Immature natural killer cell (primary cell): ENCODE measurements at places on chromosomes 2 and 18. TPM values are rescaled to one million over a fixed set of nuclear protein-coding genes. Genes with fewer than 3 reads are reported as not detected.
A peak's percentile ranks its signal among the peaks of the same experiment; 100 is the strongest.

The SFXN5 gene
- polyA plus RNA-seq, result 3.3 TPM

The SYT4 gene
- polyA plus RNA-seq, result not detected

GRCh38 chr2:68200157-68200787 is 42.6 kb downstream of the PNO1 start:
- peaks cover 92% of the 10 kb centered on the region for H3K4me1 ChIP-seq
- no peak overlapping the region for H3K4me3 ChIP-seq
- H3K36me3 ChIP-seq, result no peaks in the 10 kb centered on the region
- DNase-seq, result no peak
- H3K27ac ChIP-seq, result peak overlapping the region; percentile 17

DNA sequence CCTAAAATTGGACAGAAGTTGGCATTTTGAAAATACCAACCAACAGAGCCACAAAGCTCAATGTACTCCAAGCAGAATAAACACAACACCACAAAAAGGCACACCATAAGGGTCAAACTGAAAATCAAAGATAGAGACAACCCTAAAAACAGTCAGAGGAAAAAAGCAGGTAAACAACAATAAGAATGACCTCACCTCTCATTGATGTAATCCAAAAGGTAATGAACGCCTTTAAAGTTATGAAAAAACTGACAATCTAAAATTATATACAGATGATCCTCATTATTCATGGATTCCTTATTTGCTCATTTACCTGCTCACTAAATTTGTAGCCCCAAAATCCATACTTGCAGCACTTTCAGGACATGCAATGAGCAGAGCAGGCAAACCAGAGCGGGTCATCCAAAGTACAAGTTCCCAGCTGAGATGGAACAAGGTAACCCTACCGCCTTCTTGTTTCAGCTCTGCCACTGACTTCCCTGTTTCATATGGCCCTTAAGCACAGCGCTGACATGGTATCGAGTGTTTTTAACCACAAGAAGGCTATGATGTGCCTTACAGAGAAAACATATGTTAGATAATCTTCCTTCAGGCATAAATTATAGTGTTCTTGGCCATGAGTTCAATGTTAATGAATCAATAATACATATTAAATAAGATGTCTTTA is 17.0 kb downstream of the RTN4 start:
- peaks cover 2% of the 10 kb centered on the region for H3K27me3 ChIP-seq
- peaks cover 76% of the 10 kb centered on the region for H3K4me1 ChIP-seq
- no peak for DNase-seq
- no peak overlapping the region for H3K4me3 ChIP-seq
- no peak overlapping the region for H3K27ac ChIP-seq

The SIGLEC15 gene
- not detected for polyA plus RNA-seq

GRCh38 chr18:51196811-51197660 is 445 bp downstream of the MEX3C start:
- H3K27ac ChIP-seq, result peak overlapping the region; percentile 66
- H3K27me3 ChIP-seq, result peaks cover 17% of the 10 kb centered on the region
- peaks cover 47% of the 10 kb centered on the region for H3K4me1 ChIP-seq
- H3K36me3 ChIP-seq, result peaks cover 18% of the 10 kb centered on the region

The ZAP70 gene
- 219 TPM for polyA plus RNA-seq

The ANKRD30BL gene
- not detected for polyA plus RNA-seq

GRCh38 chr18:12843420-12844350 is 40.4 kb downstream of the PTPN2 start:
- peak overlapping the region; percentile 89 for H3K27ac ChIP-seq
- peaks cover 9% of the 10 kb centered on the region for H3K27me3 ChIP-seq
- peak overlapping the region; percentile 71 for H3K4me3 ChIP-seq
- peaks cover 5% of the 10 kb centered on the region for H3K36me3 ChIP-seq
- peaks cover 92% of the 10 kb centered on the region for H3K4me1 ChIP-seq

DNA sequence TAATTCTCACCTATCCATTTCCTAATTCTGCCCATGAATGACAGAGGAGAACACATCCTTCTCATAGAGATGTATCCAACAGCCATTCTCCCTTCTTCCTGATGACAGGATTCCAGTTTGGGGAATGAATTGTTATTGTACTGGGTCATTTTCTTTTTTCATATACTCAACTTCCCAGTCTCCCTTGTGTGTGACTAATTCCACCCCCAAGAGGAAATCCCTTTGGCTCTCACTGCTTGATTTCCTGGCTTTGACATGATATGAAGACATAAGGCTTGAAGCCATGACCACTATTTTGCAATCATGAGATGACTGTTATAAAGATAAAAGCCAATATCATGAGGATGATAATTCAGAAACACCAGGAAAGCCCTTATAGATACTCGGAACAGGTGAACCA is 384.7 kb upstream of the ACVR2A start:
- no peak for DNase-seq
- no peak overlapping the region for H3K27ac ChIP-seq
- no peaks in the 10 kb centered on the region for H3K36me3 ChIP-seq

- no peak for DNase-seq
- no peak overlapping the region for H3K4me3 ChIP-seq
- H3K27ac ChIP-seq, result no peak overlapping the region
- peaks cover 5% of the 10 kb centered on the region for H3K4me1 ChIP-seq
- H3K27me3 ChIP-seq, result peaks cover 4% of the 10 kb centered on the region
These were observed 22.2 kb upstream of the CAB39 start for GRCh38 chr2:230690439-230690838.

DNA sequence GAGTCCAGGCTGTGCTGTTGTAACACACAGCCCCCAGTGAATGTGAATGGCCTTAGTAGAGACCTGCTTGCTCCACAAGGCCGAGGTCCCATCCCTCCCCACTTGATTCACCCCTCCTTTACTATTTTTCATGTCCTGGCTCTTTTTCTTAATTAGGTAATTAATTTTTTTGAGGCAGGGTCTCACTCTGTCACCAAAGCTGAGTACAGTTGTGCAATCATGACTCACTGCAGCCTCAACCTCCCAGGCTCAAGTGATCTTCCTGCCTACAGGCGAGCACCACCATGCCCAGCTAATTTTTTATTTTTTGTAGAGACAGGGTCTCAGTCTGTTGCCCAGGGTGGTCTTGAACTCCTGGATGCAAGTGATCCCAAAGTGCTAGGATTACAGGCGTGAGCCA is 19.3 kb downstream of the FBLN7 start:
- no peaks in the 10 kb centered on the region for H3K36me3 ChIP-seq
- H3K4me3 ChIP-seq, result no peak overlapping the region
- H3K4me1 ChIP-seq, result peaks cover 30% of the 10 kb centered on the region
- no peak overlapping the region for H3K27ac ChIP-seq
- peaks cover 4% of the 10 kb centered on the region for H3K27me3 ChIP-seq

DNA sequence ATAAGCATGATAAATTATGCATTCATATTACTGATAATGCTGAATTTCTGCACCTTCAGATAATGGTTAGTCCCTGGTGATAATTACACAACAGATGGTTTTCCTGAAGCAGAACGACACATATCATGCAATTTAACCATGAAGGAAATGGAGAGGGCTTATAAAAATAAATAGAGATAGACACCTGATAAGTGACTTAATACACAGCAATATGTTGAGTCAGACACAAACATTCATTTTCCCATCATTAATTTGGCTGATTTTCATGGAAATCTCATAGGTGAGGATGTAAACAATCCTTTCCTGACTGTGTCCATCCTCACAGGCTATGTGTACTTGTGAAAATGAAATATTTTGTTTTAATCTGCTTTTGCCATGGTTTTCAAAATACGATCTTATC is 36.9 kb upstream of the DSEL start:
- H3K4me3 ChIP-seq, result no peak overlapping the region
- DNase-seq, result no peak
- no peak overlapping the region for H3K27ac ChIP-seq
- no peaks in the 10 kb centered on the region for H3K4me1 ChIP-seq
- H3K27me3 ChIP-seq, result no peaks in the 10 kb centered on the region

DNA sequence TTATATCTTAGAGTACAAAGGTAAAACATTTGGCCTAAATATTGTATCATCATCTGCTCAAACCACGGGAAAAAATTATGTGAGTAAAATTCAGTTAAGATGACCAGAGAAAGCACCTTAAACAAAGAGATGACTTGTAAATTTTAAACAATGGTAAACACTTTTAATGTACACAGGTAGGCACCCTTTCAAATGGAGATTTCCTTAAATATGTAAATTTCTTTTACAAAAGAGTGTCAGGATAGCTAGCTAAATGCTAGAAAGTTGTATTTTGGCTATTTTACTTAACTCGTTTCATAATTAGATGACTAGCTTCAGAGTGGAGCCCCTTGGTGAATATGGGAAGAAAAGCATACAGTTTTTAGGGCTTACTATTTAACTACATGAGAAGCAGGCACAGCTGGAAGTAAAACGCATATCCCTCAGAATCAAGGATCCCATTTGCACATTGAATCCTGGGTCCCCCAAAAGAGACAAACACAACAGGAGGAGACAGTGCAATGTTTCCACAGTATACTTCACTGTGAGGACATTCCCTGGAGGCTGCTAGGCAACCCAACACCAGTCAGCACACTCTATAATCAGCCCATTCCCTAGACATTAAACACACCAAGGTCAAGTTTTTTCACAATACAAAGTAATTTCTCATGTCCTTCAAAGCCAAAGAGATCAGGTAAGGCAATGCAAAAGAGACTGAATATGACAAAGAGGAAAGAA is 1154.4 kb downstream of the DPP10 start:
- no peaks in the 10 kb centered on the region for H3K4me1 ChIP-seq
- no peak overlapping the region for H3K4me3 ChIP-seq
- no peak overlapping the region for H3K27ac ChIP-seq
- no peaks in the 10 kb centered on the region for H3K27me3 ChIP-seq
- DNase-seq, result no peak

The NPAS2 gene
- not detected for polyA plus RNA-seq
